Fibroblast of the conjunctiva (primary cell): ENCODE measurements at places on chromosomes 7 and 10.

- peak; percentile 38 for DNase-seq
Measured at GRCh38 chr10:69801434-69802315, at the start of gene COL13A1. Gene COL13A1, plus strand, starts transcription at chr10:69801906. Its CDS starts 518 bp downstream, at chr10:69802424.

DNA sequence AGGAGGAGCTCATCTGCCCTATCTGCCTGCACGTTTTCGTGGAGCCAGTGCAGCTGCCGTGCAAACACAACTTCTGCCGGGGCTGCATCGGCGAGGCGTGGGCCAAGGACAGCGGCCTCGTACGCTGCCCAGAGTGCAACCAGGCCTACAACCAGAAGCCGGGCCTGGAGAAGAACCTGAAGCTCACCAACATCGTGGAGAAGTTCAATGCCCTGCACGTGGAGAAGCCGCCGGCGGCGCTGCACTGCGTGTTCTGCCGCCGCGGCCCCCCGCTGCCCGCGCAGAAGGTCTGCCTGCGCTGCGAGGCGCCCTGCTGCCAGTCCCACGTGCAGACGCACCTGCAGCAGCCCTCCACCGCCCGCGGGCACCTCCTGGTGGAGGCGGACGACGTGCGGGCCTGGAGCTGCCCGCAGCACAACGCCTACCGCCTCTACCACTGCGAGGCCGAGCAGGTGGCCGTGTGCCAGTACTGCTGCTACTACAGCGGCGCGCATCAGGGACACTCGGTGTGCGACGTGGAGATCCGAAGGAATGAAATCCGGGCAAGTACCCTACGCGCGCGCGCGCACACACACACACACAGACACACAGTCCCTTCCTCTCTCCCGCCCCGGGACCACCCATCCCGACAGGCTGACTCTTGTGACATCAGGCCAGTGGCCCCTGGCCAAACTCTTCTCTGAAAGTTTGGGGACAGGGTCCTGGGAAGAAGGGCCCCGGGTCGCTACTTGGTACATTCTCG is 538 bp downstream of the TRIM8 start:
- peak; percentile 56 for DNase-seq

- DNase-seq: no peak
Measured at GRCh38 chr7:1404898-1405548, 54.2 kb downstream of the MICALL2 start.

- DNase-seq: no peak
Measured at GRCh38 chr10:58734664-58735063, 222.0 kb downstream of the BICC1 start.

DNA sequence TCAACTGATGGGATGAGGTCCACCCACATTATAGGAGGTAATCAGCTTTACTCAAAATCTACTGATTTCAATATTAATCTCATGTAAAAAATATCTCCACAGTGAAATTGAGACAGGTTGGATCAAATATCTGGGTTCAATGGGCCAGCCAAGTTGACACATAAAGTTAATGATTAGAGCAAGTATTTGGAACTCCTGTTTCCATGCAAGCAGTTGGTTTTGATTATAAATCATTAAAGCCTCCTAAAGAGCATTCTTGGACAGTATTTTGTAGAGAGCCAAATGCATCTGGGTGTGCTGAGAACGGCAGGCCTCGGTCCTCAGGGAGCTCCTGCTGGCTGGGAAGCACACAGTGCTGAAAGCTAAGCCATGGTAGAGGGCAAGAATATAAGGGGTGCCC is 126.9 kb upstream of the BTBD16 start:
- no peak for DNase-seq

DNA sequence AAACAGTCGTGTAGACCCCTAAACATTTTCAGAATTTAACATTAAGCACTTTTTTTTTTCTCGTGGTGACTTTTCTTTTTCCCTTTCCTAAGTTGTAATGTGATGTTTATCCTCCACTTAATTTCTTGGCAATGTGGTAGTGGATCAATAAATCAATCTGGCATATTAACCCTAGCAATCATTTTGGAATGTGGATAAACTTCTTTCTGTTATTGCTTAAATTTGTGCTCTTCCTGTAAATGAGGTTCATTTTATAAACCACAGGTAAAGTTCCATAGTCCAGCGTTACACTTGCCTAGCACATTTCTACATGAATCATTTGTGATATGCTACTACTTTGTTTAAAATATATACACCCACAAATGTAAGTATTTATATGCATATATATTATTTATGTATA is 247.4 kb upstream of the ETV1 start:
- no peak for DNase-seq

DNA sequence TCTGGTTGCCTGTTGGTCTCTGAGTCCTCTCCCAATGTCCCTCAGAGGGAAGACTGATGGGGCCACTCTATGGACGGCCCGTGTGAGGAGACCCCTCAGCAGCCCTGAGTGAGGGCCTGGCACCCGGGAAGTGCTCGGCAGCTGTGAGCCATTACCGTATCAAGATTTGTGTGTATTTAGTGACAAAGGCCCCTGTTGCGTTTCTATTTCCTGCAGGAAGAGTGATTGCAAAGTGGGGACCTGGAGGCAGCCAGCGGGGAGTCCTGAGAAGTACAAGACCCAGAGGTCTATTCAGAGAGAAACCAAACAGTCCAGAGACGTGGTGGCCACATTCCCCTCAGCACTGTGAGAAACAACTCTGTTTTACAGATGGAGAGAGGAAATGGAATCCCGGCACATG is 51.1 kb upstream of the CHST15 start:
- no peak for DNase-seq

DNA sequence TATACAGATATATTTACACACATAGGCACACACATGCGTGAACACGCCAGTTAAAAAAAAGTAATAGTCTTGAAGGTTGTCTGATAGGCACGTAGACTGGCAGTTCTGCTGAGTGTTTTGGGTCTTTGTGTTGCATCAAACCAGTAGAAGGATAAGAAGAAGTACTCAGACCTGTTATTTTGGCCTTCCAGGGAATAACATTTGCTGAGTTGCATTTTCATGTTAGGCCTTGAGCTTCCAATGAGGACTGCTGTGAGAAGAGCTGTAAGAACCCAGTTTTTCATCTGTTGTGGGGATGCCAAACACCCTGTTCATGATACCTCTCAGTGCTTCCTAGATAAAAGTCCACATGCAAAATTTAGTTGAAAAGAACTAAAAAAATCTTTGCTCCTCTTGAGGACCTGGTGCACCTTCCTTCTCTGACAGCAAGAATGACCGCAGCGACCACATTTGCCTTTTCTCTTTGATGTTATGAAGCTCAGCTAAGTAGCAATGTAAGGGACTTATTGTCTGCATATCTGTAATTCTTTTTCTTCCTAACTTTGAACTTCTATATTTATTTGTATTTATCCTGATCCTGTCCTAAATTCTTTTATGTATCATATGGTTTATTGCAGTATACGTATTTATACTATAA is 27.2 kb downstream of the HIPK2 start:
- no peak for DNase-seq

GRCh38 chr10:104081998-104082397 is 3.7 kb downstream of the COL17A1 start:
- no peak for DNase-seq

GRCh38 chr10:131018886-131019500 is 292.5 kb downstream of the TCERG1L start:
- DNase-seq: no peak

DNA sequence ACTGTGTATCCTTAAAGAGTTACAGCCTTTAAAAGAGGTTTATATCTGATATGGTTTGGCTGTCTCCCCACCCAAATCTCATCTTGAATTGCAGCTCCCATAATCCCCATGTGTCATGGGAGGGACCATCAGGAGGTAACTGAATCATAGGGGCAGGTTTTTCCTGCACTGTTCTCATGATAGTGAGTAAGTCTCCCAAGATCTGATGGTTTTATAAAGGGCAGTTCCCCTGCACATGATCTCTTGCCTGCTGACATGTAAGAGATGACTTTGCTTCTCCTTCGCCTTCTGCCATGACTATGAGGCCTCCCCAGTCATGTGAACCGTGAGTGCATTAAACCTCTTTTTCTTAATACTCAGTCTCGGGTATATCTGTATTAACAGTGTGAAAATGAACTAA is 9.7 kb downstream of the RTKN2 start:
- no peak for DNase-seq

GRCh38 chr10:110460111-110460809 is 37.4 kb upstream of the DUSP5 start:
- no peak for DNase-seq

- no peak for DNase-seq
Measured at GRCh38 chr10:130045091-130045652, 65.5 kb downstream of the C10orf143 start.

GRCh38 chr10:4022473-4022872 is 237.5 kb upstream of the KLF6 start:
- DNase-seq: no peak

DNA sequence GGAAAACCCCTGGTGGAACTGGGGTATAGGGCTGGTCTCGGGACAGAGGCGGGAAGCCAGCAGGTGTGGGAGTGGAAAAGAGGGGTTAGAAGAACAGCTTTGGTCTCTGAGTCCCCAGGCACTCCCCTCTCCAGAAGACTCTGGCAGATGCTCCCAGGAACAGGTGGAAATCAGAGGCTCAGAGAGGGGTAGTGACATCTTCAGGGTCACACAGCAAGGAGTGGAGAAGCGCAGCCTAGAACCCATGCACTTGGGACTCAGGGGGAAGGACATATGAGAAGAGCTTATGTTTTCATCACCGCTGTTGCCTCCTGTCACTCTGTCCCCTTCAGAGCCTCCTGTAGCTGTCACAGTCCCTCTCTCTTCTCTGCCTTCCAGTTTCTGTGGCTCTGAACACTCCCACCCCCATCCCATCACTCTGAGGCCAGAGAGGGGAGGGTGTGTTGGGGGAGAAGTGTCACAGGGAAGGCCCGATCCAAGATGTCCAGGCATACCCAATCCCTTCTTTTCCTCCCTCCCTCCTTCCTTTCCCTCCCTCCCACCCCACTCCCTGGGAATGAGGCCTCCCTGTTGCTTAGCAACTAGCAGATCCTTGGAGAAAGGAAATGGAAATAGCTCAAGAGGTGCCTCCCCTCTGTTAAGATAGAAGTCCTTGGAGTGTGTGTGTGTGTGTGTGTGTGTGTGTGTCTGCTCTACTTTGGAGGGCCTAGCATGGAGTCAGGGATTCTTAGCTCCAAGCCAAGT is 32.0 kb downstream of the SRRM3 start:
- no peak for DNase-seq

GRCh38 chr7:122054393-122054792 is 89.7 kb downstream of the AASS start:
- DNase-seq: no peak

DNA sequence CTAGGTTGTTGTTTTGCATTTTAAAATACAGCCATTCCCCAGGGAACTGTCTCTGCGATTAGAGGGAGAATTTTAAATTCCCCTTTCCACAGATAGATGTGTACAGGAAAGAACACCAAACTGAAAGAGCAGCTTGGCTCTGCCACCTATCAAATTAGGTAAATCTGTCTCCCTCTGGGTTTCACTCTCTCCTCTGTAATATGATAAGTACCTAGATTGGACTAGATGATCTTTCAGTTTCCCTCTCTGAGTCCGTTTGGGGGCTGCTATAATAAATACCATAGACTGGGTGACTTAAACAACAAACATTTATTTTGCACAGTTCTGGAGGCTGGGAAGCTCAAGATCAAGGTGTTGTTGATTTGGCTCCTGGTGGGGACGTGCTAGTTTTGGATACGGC is 186.0 kb downstream of the KIF20B start:
- no peak for DNase-seq

- DNase-seq: no peak
Measured at GRCh38 chr7:94376281-94376680, 18.4 kb upstream of the COL1A2 start.

- no peak for DNase-seq
Measured at GRCh38 chr10:113241599-113242360, 291.7 kb downstream of the TCF7L2 start.

GRCh38 chr7:77460057-77460486 is 43.9 kb upstream of the GSAP start:
- DNase-seq: no peak

DNA sequence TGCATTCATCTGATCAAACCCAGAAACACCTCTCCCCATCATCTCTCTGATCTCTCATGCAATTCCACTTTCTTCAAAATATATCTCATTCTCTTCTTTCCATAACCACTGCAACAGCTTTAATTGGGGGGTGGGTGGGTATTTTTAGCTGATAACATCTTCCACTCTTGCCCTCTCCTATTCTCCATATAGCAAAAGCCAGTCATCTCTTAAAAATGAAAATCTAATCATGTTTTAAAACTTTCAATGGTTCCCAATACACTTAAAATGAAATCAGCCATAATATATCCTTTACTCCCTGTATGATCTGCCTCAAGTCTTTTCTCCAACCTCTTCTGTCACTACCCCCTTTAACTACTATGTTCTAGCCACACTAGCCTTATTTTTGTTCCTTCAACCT is 1.5 kb downstream of the YME1L1 start:
- no peak for DNase-seq

DNA sequence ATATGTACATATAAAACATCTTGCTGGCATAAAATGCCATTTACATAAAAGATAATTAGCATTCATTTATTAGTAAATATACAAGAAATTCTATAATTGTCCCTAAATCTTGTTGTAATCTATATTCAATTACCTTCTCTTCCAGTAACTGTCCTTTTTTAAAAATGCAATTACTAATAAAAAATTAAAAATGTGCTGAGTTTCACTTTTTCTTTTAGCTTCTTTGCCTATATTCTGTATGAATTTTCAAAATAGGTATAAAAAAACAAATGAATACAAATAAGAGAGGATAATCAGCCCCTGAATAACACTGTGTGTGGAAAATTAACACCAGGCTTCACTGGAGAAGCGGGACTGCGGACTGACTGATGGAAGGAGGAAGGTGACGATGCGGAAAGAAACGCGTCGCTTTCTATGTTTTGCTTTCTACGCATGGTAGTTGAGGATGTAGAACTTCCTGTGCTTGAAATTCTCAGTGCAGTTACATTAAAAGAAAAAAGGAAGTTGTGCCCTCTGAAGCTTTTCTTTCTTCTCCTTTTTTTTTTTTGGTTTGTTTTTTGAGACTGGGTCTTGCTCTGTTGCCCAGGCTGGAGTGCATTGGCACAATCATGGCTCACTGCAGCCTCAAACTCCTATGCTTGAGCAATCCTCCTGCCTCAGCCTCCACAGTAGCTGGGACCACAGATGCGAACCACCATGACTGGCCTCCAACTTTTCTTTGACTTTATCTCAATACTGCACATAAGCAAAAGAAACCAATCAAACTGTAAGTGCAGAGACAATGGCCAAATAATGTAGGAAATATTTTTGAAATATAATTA is 7.4 kb upstream of the ZMYND11 start:
- DNase-seq: no peak

- no peak for DNase-seq
Measured at GRCh38 chr7:67346876-67347275, 350.2 kb downstream of the TYW1 start.

- DNase-seq: no peak
Measured at GRCh38 chr7:41693150-41693997, 9.5 kb downstream of the INHBA start.
